NCI-H524 treated with DMSO at 0.1 percent for 48 hours (cell line): ENCODE measurements at places on chromosomes 2 and 18.

DNA sequence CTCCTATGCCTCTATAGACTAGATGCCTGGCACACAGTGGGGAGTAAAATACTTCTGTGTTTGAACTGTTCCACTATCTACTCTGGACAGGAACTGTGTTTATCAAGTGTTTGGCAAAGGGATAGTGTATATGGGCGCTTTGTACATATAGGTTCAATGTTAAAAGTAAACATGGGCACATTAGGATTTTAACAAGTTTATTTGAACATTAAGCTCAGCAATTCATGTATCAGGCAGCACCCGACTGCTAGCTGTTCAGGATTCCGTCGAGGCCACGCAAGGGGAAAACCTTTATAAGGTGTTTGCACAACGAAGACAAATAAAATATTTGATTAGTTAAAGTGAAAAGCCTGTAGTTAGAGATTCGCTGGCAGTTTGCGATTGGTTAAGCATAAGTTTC is 43.4 kb upstream of the ROCK2 start:
- no peak for DNase-seq

DNA sequence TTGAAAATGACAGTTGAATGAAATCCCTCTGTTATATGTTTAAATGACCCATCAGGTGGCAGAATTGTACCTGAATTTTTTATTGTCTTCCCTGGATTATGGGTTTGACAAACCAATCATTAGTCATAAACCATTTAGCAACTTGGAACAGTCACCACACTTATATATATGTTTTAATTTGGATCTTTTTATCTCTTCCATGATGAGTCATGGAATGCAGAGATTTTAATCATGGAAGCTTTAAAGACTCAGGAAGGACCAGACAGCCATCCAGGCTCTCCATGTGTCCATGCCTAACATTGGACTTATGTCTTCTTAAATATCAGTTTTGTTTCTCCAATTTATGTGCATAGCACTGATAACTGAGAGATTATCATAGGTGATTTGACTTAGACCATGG is 188.3 kb upstream of the ZSWIM2 start:
- DNase-seq, result no peak

- no peak for DNase-seq
These were observed 185.5 kb downstream of the PTGR3 start for GRCh38 chr18:75023473-75023872.

- no peak for DNase-seq
These were observed 248.3 kb upstream of the COL3A1 start for GRCh38 chr2:188725746-188726360.

DNA sequence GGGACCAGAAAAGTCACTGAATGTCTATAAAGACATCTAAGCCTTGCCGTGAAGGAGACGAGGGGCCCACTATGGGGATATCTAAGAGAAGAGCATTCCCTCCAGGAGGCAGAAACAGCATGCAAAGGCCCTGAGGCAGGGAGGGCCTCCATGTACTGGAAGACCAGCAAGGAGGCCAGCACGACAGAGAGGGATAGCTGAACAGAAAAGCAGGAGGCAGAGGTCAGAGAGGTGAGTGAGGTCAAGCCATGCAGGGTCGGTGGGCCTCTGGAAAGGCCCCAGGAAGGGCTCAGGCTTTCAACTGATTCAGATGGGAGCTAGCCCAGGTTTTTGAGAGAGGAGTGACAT is 5.7 kb downstream of the TRABD2A start:
- no peak for DNase-seq

- DNase-seq, result no peak
These were observed 39.6 kb downstream of the KCTD18 start for GRCh38 chr2:200470230-200470629.

GRCh38 chr2:161703863-161704262 is 79.6 kb downstream of the SLC4A10 start:
- DNase-seq, result no peak

GRCh38 chr2:169393068-169393590 is 30.8 kb upstream of the LRP2 start:
- no peak for DNase-seq

GRCh38 chr2:109351164-109351756 is 222.3 kb downstream of the SH3RF3 start:
- DNase-seq, result no peak

DNA sequence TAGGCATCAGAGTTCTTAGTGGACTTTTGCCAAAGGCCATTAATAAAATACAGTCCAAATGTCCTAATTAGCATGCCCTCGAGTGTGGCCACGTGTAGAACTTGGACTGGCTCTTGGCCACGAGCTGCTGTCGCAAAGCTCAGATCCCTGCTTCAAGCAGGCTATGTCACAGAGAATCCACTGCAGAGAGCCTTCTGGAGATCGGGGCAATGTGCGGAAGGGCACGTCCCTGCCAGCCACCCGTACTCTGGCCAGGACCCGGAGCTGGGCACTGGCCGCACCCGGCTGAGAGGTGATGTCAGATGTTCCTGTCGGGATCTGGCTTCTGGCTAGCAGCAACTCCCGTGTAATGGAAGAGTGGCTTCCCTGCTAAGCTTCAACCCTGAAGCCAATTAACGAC is 432.7 kb upstream of the ID2 start:
- DNase-seq, result no peak

DNA sequence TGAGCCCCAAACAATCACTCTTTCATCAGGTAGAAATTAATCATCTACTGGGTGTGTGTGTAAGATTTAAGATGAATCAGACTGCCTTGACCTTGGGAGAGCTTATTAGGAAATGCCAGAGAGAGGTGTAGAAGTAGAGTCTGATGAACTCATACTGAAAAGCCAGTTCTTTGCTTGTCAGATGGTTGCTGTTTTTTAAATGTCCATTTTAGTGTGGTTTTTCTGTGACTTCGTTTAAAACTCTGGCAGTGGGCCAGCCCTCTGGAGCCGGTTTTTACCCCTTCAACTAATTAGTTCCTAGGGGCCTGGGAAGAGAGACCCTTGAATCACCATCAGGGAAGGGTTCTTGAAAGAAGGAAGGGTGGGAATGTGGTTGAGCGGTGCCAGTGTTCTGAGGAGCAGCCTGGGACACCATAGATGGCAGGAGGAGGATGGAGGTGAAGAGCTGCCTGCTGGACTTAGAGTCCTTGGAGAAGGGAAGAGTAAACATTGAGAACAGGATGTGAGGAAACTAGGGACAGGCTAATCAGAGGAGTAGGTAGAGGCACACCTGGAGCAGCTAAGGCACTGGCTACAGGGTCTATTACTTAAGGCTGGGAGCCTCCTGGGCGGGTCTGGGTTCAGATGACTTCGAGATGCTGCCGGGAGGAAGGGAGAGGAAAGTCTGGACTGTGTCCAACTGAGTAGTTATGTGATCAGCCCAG is 66.1 kb downstream of the LRRFIP1 start:
- DNase-seq, result no peak

- no peak for DNase-seq
These were observed 2.4 kb downstream of the SMAD7 start for GRCh38 chr18:48948112-48949049.

DNA sequence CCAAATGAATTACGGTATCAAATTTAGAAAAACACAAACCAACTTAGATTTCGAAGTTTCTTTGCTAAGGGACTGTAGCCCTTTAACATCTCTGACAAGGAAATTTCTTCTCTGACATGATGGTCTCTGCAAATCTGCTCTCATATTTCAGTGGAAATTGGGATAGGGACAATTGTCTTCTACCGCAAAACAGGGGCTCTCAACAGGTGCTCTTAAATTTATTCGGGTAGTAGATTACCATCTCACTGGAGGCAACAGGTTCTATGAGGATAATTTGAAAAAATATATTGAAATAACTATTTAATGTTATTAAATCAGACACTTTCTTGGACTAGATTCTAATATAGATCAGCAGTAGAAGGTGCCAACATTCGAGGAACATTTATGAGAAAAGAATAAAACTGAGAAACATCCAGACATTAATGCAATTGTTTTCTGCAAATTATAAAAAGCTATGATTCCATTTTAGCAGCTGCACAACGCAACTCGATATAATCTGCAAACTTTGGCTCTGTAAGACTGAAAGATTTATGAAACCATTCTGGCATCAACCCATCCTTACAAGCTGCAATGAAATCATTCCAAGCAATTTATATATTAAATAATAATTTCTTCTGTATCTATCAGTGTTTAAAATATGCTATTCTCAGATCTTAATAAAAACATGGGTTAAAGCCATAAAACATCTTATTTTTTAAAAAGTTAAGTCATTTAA is 10.0 kb upstream of the BCL2 start:
- no peak for DNase-seq

- DNase-seq, result no peak
These were observed 74.6 kb downstream of the PID1 start for GRCh38 chr2:229196448-229196847.
